Activated CD4-positive, alpha-beta memory T cell treated with anti-CD3 and anti-CD28 coated beads, Interleukin-2, amount 10 ng/mL, durations not matched to agents 7 days and 5 days (primary cell): ENCODE measurements at places on chromosomes 4 and X.

GRCh38 chr4:156615066-156615531, 356.5 kb downstream of the PDGFC start:
- no peak overlapping the region for H3K27ac ChIP-seq
- H3K4me1 ChIP-seq: no peaks in the 10 kb centered on the region
- no peaks in the 10 kb centered on the region for H3K36me3 ChIP-seq
- no peaks in the 10 kb centered on the region for H3K27me3 ChIP-seq

DNA sequence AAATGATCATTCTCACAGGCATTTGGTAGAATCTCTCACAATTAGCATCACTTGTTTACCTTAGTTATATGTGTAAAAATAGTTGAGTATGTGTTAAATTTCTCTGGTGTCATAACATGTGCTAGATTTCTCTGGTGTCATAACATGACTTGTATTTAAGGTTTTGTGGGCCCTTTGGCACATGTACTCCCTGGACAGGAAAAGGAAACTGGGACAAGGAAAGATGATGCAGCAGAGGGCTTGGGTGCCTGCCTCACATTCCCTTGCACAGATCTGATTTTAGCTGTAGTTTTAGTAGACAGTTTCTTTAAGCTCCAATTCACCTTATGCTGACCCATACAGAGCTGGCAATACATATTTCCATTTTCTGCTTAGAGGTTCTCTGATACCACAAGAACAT, 726.0 kb downstream of the C4orf33 start:
- H3K27me3 ChIP-seq: no peaks in the 10 kb centered on the region
- no peak overlapping the region for H3K27ac ChIP-seq
- no peaks in the 10 kb centered on the region for H3K4me1 ChIP-seq
- no peak for DNase-seq
- H3K4me3 ChIP-seq: no peak overlapping the region

- no peaks in the 10 kb centered on the region for H3K4me1 ChIP-seq
- no peak overlapping the region for H3K4me3 ChIP-seq
- H3K36me3 ChIP-seq: no peaks in the 10 kb centered on the region
- no peak overlapping the region for H3K27ac ChIP-seq
Measured at GRCh38 chr4:141301216-141301615, 80.5 kb downstream of the ZNF330 start.

GRCh38 chr4:126268106-126268505, 953.4 kb downstream of the FAT4 start:
- H3K4me1 ChIP-seq: no peaks in the 10 kb centered on the region
- no peak for DNase-seq
- no peaks in the 10 kb centered on the region for H3K36me3 ChIP-seq
- no peak overlapping the region for H3K4me3 ChIP-seq

DNA sequence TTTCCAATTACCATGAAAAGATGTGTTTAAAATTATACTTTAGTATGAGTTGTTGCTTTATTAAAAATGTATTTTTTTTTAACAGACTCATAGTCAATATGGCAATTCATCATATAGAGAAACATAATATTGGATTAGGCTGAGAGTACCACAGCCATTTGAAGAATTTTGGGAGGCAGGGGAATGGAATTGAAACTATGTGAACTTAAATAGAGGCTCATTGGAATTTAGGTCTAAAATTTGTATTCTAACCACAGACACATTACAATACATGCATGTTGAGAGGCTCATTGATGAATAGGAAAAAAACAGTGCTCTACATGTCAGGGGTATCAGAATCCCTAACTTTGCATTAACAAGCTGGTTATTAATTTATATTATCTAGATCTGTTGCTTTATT, 269.6 kb downstream of the DKK2 start:
- no peaks in the 10 kb centered on the region for H3K36me3 ChIP-seq
- no peak for DNase-seq
- H3K27me3 ChIP-seq: no peaks in the 10 kb centered on the region
- no peak overlapping the region for H3K4me3 ChIP-seq
- H3K27ac ChIP-seq: no peak overlapping the region

GRCh38 chrX:23804578-23804977, 21.6 kb downstream of the SAT1 start:
- H3K4me3 ChIP-seq: no peak overlapping the region
- no peak for DNase-seq
- H3K36me3 ChIP-seq: no peaks in the 10 kb centered on the region
- no peak overlapping the region for H3K27ac ChIP-seq

GRCh38 chr4:2910409-2910808, 52.8 kb downstream of the NOP14 start:
- no peak overlapping the region for H3K27ac ChIP-seq
- H3K27me3 ChIP-seq: no peaks in the 10 kb centered on the region
- no peak for DNase-seq
- H3K4me1 ChIP-seq: peaks cover 25% of the 10 kb centered on the region
- peaks cover 68% of the 10 kb centered on the region for H3K36me3 ChIP-seq

DNA sequence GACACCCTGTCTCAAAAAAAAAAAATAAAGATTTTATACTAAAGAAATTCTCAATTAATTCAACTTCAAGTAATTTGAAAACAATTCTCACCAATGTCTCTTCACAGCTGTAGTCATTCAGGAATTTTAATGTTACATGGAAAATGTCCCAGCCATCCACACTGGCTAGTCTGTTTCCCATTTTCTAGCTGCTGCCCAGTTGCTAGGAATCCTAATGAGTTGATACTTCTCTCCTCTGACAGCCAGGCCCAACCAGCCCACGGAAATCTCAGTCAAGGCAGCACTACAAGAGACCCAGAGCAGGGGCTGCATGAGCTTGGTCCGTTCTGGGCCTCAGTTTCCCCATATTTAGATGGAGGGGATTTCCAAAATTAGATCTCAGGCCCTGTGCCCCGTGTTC, 59.1 kb downstream of the CASP3 start:
- H3K36me3 ChIP-seq: no peaks in the 10 kb centered on the region
- H3K27ac ChIP-seq: no peak overlapping the region
- peaks cover 5% of the 10 kb centered on the region for H3K27me3 ChIP-seq
- H3K4me1 ChIP-seq: peaks cover 2% of the 10 kb centered on the region
- no peak overlapping the region for H3K4me3 ChIP-seq

DNA sequence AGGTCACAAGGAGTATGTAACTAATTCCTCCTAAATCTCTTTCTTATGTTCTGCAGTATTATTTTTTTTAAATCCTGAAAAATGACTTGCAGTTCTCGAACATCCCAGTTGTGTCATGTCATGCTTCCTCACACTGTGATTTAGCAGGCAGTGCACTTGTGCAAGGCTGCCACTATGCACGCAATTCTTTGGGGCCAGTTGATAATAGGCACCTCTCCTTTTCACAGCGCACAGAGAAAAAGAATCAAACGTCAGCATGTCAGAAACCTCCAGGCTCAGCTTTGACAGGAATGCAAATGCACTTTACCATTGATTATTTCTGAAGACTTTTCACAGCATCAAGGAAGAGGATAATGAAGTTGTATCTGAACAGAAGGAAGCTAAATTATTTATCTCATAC, 62.9 kb downstream of the FGF13 start:
- no peaks in the 10 kb centered on the region for H3K4me1 ChIP-seq
- no peak for DNase-seq
- H3K27ac ChIP-seq: no peak overlapping the region
- no peaks in the 10 kb centered on the region for H3K36me3 ChIP-seq
- H3K4me3 ChIP-seq: no peak overlapping the region

DNA sequence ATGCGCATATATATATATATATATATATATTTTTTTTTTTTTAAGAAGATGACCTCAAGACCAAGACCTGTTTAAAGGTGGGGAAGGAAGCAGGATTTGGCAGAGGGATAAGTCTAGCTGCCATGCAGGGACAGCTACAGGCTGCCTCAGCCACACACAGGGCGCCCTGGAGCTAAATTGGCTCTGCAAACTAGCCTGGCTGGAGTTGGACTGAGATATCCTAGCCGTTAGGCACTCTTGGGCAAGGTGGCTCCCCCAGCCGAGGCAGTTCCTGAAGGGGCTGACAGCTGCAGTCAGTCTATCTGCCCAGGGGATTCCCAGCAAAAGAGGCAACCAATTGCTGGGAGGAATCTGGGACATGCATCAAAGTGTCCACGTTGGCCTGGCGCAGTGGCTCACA, 21.9 kb downstream of the TRIML1 start:
- H3K27ac ChIP-seq: no peak overlapping the region
- no peak overlapping the region for H3K4me3 ChIP-seq
- H3K4me1 ChIP-seq: no peaks in the 10 kb centered on the region

DNA sequence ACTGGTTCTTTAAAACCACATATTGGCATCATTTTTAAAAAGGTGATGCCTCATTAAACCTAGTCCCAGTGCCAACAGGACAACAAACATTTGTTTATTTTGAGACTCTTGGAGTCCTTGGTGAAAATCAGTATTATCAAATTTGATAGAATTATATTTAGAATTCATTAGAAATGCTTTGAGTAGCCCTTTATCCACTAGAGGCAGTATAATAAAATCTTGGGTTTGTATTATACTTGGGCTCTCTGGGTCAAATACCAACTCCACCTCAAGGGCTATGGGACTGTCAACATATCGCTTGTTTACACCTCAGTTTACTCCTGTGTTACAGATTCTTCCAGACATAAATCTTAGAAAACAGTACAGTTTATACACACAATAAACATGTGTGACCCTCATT, 335.7 kb upstream of the FSTL5 start:
- H3K27ac ChIP-seq: no peak overlapping the region
- DNase-seq: no peak
- H3K4me1 ChIP-seq: no peaks in the 10 kb centered on the region
- H3K36me3 ChIP-seq: no peaks in the 10 kb centered on the region

- no peak for DNase-seq
- no peaks in the 10 kb centered on the region for H3K36me3 ChIP-seq
- no peak overlapping the region for H3K27ac ChIP-seq
- no peaks in the 10 kb centered on the region for H3K27me3 ChIP-seq
- no peak overlapping the region for H3K4me3 ChIP-seq
Measured at GRCh38 chr4:35342833-35343232, 901.5 kb downstream of the ARAP2 start.

DNA sequence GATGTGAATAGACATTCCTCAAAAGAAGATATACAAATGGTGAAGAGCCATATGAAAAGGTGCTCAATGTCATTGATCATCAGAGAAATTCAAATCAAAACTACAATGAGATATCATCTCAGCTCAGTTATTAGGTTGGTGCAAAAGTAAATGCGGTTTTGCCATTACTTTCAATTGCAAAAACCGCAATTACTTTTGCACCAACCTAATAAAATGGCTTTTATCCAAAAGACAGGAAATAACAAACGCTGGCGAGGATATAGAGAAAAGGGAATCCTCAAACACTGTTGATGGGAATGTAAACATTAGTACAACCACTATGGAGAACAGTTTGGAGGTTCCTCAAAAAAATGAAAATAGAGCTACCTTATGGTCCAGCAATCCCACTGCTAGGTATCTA, 5.1 kb downstream of the CLIC2 start:
- H3K36me3 ChIP-seq: no peaks in the 10 kb centered on the region
- no peak overlapping the region for H3K27ac ChIP-seq
